T-helper 17 cell (primary cell): ENCODE measurements at places on chromosomes 12 and 14.

DNA sequence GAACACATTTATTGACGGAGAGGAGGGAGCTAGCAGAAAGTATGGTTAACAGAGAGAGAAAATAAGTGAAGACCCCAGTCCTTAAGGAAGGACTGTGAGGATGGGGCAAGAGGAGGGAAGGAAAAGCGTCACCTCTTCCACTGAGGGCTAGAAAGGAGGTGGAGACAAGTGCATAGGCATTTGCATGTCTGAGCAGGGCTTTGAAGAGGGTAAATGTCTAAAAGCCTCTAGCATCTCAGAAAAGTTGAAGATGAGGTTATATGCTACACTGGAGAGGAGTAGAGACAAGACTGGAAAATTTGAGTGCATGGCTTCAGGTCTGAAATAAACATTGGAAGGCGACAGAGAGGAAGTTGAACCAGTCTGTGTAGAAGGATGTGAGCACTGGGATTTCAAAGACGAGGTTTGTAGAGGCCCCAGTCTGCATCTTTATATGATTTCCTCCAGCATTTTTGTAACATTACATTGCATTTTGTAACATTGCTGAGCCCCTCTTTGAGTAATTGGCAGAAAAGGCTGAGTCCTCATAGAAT is 98.5 kb upstream of the IFNG-AS1 start:
- no peak for DNase-seq

DNA sequence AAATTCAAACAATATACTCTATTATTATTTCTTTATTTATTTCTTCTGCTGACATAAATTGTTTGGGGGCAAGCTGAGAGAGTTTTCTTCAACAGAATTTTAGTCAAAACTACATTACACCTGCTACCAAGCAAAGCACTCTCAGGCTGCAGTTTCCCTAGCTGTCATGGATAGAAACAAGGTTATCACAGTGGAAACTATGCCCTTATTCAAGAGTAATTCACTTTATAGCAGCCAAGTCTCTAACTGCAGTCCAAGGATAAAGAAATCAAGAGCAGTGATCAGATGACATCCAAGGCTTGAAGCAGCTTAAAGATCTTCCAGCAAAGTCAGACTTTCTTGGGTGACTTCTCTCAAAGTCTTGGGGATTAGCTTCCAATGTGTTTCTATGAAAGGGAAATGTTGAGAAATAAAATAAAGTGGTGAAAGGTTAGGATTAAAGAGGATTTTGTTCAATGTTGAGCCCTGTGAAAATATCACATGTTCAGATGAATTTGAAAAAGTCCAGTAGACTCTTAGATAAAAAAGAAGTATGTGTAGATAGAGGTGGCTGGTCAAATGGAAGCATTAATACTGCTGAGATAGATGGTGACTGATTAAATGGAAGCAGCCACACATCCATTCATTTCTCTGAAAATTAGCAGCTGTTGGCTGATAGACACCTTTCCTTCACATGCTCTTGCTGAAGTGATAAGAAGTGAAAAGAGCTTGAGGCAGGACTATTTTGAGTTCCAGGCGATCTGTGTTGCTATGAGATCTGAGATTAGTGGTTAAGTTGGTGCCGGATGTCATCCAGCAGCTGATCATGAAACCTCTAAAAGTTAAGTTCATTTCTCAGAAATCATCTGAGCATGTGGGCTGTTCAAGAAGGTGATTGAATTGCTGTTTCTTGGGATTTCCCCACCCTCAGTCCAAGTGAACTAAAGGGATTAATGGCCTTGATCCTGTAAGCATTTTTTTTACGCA is 257.8 kb upstream of the BTG1 start:
- DNase-seq = peak; percentile 30

DNA sequence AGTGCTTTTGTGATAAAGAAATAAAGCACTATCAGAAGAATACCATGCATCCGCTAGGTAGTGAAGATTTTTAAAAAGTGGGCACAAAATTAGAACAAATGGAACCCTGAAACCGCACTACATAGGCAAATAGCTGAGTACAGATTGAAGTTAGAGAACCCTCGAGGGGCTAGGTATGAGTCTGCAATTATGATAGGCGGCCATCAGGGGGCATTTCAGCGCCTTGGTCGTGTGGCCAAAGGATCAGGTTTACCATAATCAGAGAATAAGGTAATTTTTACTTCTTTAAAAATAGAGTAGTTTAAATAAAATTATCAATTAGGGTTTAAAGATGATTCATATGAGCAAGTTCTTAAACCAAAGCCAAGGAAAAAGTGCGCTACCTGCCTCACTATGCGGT is 129.8 kb downstream of the TMX1 start:
- no peak for DNase-seq

GRCh38 chr12:54587315-54587873 is 1.1 kb downstream of the PPP1R1A start:
- no peak for DNase-seq
